NCI-H1436 (cell line): ENCODE measurements at places on chromosomes 1 and 21.

DNA sequence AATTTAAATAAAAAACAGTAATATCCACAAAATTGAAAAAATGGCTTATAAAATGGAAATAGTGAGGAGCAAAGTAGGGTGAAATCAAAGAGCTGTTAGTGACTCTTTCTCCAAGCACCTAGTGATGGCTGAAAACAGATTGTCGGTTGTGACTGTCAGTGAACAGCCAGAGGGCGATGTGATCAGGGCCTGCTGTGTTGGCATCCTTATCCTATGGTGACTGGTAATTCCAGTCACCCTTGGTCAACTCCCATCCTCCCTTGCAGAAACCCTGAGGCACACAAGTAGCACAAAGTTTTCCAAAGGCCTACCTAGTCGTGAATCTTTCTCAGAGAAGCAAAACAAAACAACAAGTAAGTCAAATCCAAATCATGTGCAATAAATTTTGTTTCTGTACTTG is 599.8 kb upstream of the CXADR start:
- no peak for DNase-seq

- peak; percentile 69 for DNase-seq
Observed at GRCh38 chr1:197737916-197738315, 37.4 kb downstream of the DENND1B start.

- DNase-seq, result no peak
Observed at GRCh38 chr1:201450721-201451291, 18.2 kb downstream of the PHLDA3 start.

- no peak for DNase-seq
Observed at GRCh38 chr1:40818264-40818961, 34.8 kb downstream of the KCNQ4 start.

- no peak for DNase-seq
Observed at GRCh38 chr21:39318091-39318959, 4.9 kb upstream of the BRWD1 start.

GRCh38 chr1:30721812-30722537 is 1.4 kb downstream of the MATN1 start:
- no peak for DNase-seq

GRCh38 chr1:3586986-3587759 is 24.1 kb downstream of the MEGF6 start:
- no peak for DNase-seq

- no peak for DNase-seq
Observed at GRCh38 chr1:14437417-14437918, 161.0 kb upstream of the KAZN start.

DNA sequence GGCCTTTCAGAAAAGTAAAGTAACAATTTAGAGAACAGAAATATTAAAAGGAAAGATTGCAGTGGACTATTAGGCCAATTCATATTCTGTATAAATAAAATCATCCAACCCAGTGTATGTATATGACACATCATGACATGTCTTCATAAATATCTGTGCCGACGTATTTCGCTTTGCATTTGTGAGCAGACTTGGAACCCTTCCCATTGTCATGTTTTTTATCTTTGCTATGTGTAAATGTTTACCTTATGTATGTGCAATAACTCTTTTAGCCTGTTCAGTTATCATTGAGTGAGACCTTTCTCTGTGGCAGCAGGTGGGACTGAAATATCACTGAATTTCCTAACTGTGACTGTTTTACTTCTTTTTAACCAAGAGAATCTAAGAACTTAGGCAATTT is 58.0 kb upstream of the FAM3B start:
- DNase-seq, result no peak

- DNase-seq, result no peak
Observed at GRCh38 chr1:9366298-9366697, 73.6 kb downstream of the SPSB1 start.

GRCh38 chr1:247443641-247444040 is 14.3 kb downstream of the OR2B11 start:
- no peak for DNase-seq

DNA sequence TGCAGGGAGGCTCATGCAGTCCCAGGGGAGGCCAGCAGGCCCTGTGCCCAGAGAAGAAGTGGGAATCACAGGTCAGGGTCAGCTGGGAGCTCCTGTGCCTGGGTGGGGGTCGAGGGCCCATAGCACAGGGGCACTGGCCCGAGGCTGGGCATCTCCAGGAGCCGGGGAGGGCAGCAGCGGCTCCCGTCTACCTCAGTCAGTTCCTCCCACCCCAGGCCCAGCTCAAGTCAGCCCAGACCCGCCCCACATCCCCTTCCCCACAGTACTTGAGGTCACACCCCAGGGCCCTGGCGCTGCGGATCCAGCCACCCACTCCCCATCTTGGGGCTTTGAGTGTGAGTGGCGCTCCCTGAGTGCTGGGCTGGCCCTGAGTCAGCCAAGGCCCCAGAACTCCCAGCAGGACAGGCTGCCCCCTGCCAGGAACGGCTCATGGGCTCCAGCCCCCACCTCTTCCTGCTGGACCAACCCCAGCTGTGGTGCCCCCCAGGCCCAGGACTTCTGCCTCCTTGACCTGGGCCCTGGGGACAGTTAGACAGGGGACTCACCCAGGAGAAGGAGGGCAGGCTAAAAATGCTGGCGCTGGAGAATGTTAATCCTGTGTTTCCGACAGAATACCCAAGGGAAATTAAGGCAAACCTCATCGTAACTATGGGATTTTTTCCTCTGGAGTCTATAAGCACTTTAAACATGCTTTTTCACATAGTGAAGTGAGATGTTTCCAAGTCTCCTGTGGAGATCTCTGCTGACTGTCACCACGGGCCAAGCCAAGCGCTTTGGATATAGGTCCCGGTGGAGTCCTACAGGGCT is 68.8 kb upstream of the COL6A1 start:
- DNase-seq, result no peak

GRCh38 chr1:156379420-156380165 is 10.6 kb downstream of the RHBG start:
- DNase-seq, result no peak

DNA sequence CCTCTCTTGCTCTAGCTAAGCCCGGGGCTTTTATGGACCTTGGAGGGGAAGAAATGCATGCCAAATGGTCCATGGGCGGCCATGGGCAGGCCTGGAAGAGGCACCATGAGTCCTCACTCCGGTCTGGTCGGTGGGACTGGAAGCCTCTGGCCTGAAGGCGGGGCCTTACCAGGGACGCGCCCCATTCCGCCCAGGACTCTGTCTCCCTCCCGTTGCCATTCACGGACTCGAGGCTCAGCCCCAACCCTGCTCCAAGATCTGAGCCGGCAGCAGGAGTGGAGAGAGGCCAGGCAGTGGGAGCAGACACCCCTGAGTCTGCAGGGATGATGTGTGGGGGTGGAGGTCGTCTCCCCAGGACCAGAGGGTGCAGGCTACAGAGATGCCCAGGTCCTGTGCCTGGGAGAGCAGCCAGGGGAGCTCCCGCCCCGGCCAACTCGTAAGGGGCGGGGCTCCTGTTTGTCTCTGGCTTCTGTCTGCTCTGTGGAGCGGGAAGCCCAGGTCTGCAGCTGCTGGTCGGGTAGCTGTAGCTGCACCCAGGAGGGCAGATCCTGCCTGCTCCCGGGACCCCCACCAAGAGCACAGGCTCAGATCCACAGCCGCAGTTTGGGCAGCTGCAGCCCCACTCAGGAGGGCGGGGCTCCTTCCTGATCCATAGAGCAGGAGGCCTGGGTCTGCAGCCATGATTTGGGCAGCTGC is 8.3 kb upstream of the KANK4 start:
- DNase-seq, result no peak

- peak; percentile 21 for DNase-seq
Observed at GRCh38 chr1:11541956-11542355, 63.0 kb downstream of the DISP3 start.

- no peak for DNase-seq
Observed at GRCh38 chr1:178168536-178168935, 74.6 kb downstream of the RASAL2 start.

DNA sequence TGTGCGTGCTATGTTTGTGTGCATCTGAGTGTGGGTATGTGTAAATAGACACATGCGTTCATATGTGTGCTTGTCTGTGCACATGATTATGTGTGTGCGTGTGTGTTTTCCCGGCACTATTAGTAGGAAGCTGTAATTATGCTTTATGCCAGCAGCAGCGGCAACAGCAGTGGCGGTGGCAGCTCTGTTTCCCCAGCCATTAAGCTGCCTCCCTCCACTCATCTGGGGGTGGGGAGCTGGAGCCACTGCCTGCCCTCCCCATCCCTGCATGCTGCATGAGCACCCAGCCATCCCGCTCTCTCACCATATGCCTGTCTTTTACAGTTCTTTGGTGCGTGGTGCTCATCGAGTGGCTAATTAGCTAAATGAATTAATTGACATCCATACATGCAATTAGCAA is 30.5 kb upstream of the ACOT11 start:
- DNase-seq, result no peak

- no peak for DNase-seq
Observed at GRCh38 chr1:9319789-9320519, 27.3 kb downstream of the SPSB1 start.

- no peak for DNase-seq
Observed at GRCh38 chr1:154703170-154703569, 95.2 kb upstream of the ADAR start.

- DNase-seq, result no peak
Observed at GRCh38 chr1:169495916-169496315, 10.2 kb upstream of the SLC19A2 start.

DNA sequence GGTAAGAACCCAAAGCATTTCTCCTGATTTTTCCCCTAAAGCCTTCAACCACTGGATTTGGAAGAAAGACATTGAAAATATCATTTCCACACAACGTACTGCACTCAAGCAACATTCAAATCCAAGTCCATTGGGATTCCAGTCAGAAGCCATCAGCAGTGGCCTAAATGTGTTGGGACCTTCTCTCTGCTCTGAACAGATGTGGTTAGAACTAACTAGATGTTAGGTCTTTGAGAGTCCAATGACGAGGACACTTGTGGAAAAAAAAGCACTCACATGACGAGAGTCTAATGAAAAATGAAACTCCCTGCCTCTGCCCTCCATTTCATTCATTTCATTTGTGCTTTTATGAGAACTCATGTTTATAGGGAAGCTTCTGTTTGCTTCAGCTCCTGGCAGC is 382.3 kb downstream of the SIPA1L2 start:
- no peak for DNase-seq

DNA sequence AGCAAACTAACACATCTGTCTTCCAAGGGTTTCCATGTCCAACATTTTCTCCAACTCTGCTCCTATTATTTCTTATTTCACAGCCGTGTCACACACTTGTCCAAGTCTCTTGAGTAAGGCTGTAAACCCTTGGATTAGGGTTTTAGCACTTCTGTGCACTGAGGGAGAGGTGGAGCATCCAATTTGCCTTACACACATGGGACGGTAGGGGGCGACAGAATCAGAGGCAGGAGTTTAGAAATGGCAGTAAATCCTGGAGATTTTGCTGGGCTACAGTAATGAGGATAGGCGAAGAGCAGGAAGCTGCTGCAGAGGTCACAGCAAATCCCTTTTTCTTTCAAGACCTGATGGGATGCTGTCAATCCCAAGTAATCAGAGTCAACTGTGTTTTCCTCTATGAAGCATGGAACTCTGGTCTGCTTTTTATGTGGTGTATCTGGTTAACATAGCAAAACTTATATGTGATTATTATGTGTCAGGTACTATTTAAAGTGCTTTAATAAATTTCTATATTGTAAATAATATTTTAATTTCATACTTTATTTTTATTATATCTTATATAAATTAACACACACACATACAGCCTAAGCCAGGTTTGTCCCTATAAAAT is 15.4 kb upstream of the LCE5A start:
- no peak for DNase-seq

DNA sequence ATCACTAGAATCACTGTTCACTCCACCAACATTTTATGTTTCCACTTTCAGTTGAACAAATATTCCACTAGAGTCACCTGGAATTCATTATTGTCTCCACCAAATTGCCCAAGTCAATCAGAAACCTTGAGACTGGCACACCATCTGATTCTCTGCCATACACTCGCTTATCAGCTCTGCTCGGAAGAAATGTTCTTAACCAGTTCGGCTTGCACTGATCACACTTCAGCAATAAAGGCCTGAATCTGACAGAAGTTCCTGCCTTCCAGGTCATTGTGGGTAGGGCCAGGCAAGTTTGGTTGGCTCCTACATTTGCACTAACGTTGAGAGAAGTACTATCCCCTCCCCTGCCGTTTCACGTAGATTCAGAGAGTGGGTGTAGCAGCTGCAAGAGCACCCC is 10.0 kb downstream of the TPM3 start:
- DNase-seq, result no peak

DNA sequence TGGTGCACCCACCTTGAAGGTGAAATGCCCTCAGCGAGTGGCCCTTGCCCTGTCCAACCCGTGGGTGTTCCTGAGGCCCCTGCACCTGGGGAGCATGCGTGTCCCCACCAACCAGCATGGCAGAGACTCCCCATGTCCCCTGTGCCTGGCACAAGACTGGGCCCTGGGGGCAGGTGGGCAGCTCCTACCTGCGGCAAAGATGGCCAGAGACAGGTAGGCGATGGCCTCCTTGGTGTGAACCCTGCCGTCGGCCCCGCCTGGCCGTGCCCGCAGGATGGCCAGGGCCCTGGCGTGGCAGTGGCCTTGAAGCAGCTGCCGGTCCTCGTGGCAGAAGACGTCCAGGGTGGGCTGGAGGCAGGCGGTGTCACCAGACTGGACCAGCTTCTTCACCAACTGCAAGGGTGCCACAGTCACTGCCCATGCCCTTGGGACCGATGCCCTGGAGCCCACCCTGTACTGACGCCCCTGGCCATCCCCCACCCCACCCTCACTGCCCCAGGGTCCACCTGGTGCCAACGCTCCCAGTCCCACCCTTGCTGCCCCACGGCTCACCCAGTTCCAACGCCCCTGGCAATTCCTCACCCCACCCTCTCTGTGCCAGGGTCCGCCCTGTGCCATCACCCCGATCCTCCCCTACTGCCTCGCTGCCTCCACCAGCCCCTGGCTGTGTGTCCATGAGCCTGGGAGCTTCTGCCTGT is 15.7 kb downstream of the TTC34 start:
- no peak for DNase-seq

GRCh38 chr1:204147406-204148383 is 4.1 kb downstream of the ETNK2 start:
- no peak for DNase-seq

GRCh38 chr1:15116966-15117365 is 36.6 kb upstream of the TMEM51 start:
- DNase-seq, result no peak

DNA sequence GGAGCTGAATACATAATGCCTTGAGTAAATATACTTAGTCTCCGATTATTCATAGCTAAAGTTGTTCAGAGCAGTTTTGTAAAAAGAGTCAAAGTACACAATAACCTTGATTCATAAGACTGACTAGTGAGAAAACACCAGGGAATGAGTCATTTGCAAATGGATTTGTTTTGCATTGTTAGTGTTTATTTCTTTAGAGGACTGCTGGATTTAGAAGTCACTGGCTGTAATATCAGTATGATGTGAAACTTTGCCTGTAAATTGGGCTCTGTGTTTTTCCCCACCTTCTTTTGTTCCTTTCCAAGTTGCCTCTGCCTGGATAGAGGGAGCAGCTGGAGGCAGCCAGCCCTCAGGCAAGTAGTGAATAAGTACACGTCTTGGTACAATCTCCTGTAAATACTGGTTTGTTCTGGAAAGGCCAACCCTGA is 474.7 kb downstream of the NUF2 start:
- peak; percentile 23 for DNase-seq

- no peak for DNase-seq
Observed at GRCh38 chr1:168195199-168196135, 16.7 kb downstream of the TIPRL start.
